ENCODE measurements at places on chromosomes 1 and 21.

DNA sequence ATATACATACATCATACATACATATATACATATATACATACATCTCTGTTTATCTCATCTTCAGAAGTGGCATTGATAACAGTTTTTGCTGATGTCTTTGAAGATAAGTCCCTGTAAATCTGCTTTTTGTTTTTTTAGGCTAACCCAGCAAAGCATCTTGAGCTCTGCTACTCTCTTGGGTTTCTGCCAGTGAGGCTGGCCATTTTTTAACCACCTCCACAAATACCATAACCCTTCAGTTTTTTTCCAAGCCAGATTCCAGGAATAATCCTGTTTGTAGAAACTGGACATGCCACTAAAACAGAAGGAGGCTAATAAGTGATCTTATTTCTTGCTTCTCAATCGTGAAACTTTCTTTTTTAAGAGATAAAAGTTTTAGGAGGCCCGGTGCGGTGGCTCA lies 21.6 kb downstream of the SDHC start:
- no peak for DNase-seq

DNA sequence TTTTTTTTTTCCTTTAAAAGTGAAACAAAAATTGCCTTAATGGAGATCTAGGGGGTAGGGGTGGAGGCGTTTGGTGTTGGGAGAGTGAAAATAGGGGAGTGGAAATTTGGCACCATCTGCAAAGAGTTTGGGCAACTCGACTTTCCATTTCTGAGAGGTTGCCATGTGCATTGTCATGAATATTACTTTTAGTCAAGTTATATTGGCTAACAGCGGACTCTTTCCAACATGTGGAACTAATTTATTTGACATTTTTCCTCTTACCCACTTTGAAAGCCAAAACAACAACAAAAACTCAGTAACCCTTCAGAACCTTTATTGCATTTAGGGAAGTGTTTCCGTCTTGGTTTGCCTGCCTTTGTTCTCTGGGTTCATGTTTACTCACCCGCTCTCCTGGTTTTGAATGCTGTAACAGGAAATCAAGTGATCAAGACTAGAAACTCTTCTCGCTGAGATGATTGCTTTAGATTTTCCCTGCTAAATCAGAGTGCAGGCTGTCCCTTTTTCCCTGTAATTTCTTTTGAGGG lies 70.4 kb downstream of the CACHD1 start:
- DNase-seq, result no peak

DNA sequence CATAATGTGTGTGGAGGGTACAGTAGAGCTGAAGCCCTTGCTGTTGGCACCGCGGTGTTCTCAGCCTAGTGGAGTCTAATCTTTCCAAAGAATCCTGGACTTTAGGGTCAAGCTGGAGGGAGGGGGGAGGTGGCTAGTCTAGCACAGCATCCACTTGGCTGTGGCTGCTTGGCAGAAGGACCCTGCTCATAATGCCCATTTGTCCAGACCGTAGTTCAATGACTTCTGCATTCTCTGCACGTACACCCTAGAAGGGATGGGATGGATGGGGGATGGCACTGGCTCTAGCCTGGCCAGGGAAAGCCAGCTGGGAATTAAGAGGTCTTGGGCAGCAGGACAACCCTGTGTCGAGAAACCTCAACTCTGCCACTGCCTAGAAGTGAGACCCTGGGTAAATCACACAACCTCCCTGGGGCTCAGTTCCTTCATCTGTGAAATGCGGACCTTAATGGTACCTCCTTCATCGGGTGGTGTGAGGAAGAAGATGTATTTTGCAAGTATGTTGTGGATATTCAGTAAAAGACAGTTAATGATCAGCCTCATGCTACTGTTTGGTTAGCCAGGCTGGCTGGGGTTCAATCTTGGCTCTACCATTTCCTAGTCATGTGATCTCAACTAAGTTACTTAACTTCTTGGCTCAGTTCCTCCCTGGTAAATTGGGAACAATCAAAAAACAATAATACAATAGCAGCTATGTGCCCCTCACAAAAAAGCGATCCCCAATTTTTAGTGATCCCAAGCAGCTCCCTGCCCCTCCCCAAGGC lies 27.2 kb upstream of the CLIC4 start:
- DNase-seq, result no peak

- DNase-seq, result no peak
Observed at GRCh38 chr1:40739455-40740008, 44.1 kb upstream of the KCNQ4 start.

- DNase-seq, result peak; percentile 27
Observed at GRCh38 chr1:185861630-185862029, 127.4 kb downstream of the HMCN1 start.

GRCh38 chr21:45524756-45525152 lies 17.5 kb downstream of the SLC19A1 start:
- DNase-seq, result no peak

- no peak for DNase-seq
Observed at GRCh38 chr1:47711848-47712492, 274.1 kb downstream of the FOXD2 start.

DNA sequence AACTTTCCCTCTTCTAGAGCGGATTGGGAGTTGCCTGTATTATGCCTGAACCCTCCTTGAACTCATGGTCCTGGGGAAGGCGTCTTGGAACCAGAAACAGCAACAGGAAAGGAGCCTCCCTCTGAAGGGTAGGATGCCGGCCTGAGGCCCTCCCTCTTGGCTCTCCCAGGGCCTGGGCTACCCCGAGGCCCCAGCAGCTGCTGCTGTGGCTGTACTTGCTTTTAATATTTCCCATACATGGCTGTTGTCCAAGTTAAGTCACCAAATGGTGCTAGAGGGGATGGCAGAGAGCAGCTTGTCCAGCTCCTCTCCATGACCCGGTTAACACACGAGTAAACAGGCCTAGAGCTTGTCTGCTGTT lies 10.5 kb downstream of the CHRNB2 start:
- no peak for DNase-seq

DNA sequence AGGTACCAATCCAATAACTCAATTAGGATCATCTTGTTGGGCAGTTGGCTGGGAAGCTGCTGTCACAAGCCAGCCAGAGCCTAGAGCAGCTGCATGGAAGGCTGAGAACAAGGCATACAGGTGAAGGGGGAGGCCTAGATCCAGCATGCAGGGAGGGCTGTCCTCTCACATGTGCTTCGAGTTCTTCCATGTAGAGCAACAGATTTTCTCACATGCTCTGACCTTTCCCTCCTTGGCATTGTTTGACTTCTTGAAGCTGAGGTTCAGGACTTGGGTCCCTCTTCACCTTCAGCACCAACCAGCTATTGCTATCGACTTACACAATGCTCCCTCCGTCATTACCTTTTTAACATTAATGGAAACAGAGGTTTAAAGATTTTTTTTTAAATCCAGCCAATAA lies 257.7 kb downstream of the ATG4C start:
- no peak for DNase-seq

DNA sequence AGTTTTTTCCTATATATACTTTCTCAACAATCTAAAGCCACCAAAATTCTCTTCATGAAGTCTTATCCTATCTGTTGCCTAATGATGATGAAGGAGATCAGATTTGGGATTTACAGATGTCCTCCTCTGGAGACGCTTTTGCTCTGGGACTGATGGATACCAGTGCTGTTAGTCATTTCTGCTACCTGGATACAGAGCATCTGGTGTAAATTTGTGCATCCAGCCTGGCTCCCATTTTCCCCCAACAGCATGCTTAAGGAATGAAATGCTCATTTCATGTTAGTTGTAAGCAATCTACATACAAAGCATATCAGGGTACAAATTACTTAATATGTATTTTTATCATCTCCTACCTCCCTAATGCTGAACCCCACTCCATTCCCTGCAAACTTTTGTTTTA lies 57.7 kb downstream of the HNRNPR start:
- DNase-seq, result no peak

GRCh38 chr1:226691247-226691646 lies 47.8 kb downstream of the ITPKB start:
- no peak for DNase-seq

DNA sequence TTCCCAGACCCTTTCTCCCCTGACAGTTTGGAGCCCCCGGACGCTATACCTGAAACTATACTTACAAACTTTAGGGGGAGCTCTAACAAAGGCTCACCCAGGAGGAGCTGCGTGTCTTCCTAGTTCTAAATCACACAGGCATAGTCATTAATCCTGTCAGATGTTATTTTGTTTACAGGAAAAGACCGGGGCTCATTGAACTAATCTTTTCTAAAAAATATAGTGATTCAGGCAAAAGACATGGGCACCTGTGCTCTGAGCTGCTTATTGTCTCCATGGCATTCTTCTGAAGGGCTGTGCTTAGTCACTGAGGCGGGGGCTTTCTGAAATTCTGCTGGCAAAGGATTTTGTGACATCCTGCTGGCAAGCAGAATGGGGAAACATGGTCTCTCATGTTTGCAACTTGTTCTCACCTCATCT lies 1577.0 kb downstream of the NCAM2 start:
- peak; percentile 1 for DNase-seq
